ENCODE measurements at places on chromosomes 3 and 15.
A peak's percentile ranks its signal among the peaks of the same experiment; 100 is the strongest.

DNA sequence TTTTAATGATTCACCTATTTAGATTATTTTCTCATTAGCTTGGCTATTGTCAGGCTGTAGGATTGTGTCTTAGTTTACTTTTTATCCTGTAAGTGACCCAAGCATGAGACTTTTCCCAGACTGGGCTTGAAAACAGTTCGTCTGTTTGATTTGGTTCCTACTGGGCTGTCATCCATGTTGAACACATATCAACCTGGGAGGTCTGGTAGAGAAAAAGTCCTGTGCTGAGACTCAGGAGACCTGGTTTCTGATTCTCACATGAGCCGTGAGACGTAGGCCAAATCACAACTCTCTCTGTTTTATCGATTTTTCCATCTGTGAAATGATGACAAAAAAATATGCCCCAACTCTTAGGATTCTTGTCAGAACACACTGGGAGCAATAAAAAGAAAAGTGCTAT lies 98.8 kb upstream of the GALNT15 start:
- DNase-seq, result no peak

- DNase-seq, result no peak
Measured at GRCh38 chr3:45950686-45951600, 7.7 kb downstream of the CXCR6 start.

GRCh38 chr3:10552631-10552943 lies 47.2 kb upstream of the ATP2B2 start:
- DNase-seq, result no peak

- no peak for DNase-seq
Measured at GRCh38 chr3:94735354-94735753, 672.5 kb downstream of the NSUN3 start.

DNA sequence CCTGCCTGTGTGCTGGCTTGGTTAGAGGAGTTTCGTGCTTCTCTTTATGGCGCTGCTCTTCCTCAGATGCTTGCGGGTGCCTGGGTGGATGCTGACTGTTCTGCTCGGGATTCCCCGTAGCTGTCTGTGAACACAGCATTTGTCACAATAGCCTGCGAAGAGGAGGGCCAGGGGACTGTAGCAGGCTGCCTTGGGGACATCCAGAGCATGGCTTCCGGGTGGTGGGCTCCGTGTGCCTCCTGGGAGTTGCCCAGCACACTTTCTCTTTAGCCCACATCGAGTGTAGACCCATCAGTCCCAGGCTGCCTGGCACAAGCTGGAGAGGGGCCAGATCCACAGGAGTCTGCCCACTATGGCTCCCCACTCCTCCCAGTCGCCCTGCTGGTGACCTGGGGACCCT lies 22.4 kb downstream of the LRRK1 start:
- no peak for DNase-seq

DNA sequence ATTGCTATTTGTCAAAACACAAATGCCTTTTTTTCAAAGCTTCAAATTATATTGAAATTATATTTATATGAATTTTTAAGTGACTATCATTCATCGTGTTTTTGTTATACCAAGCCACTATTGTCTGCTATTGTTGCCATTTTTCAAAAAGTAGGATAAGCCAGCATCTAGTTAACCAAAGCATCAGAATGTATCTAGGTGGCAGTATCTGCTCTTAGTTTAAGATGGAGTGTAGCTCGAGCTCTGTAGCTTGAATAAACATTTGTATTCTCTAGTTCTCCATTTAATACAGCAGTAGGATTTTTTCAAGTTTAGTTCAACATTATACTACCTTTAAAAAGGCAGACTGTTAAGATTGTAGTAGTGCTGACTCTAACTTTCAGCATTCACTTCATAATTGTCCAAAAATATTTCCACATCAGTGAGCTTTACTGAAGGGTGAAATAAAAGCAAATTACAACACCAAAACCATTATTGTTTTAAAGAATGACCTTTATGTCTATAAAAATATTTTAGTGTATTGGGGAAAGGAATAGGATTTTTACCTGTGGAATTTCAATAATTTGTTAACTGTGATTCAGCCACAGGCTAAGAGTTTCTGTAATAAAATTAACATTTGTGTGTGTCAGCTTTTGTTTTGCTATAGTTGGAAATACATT lies 19.6 kb upstream of the C15orf61 start:
- DNase-seq, result peak; percentile 21

- no peak for DNase-seq
Measured at GRCh38 chr3:98893740-98894139, 7.8 kb downstream of the DCBLD2 start.

DNA sequence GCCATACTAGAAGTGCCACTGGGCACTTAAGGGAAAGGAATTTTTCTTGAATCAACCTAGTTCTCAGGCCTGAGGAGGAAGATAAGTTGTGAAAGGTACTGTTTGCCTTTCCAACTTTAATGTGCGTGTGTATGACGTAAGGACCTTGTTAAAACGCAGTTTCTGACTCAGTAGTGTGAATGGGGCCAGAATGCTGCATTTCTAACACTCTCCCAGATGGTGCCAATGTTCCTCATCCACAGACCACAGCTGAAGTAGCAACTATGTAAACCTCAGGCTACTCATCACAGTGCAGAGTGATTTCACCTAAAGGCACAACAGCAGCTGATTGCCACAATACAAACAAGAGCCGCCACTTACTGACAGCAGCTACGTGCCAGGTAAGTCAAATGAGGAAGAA lies 103.6 kb downstream of the OTOL1 start:
- DNase-seq, result no peak

- no peak for DNase-seq
Measured at GRCh38 chr3:122406198-122406597, 9.7 kb downstream of the WDR5B start.

- DNase-seq, result no peak
Measured at GRCh38 chr3:38004415-38005075, 14.0 kb downstream of the VILL start.

- DNase-seq, result no peak
Measured at GRCh38 chr3:27319847-27320526, 49.2 kb downstream of the NEK10 start.

DNA sequence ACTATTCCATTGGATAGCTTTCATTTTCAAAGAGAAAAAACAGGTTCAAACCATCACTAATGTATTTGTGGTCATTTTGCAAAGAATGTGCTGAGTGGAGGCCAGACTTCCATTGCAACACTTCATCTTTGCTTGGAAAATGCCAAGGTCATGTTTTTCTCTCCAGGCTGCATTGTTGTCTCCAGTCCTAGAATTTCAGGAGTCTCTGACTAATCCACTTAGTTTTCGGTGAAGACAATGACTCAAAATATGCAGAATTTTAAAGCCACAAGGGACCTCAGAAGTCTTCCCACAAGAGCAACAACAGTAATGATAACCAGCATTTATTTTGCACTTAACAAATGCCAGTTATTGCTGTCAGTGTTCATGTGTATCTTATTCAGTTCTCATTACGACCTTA lies 277.0 kb downstream of the RYR3 start:
- DNase-seq, result no peak

DNA sequence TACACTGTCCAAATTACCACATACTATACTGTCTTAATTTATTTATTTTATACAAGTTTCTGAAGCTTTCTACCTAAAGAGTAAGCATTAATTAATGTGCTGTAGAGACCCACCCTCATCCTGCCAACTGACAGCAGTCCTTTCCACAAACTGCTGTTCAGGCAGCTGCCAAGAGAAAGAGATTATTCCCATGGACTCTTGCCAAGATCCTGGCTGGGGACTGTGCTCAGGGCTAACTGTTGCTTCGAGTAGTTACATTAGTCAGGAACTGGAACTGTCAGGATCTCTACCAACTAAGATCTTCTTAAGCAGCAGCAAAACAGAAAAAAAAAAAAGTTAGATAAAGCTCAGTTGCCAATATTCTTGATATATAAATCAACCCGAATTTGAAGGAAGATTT lies 398.8 kb downstream of the MECOM start:
- no peak for DNase-seq

DNA sequence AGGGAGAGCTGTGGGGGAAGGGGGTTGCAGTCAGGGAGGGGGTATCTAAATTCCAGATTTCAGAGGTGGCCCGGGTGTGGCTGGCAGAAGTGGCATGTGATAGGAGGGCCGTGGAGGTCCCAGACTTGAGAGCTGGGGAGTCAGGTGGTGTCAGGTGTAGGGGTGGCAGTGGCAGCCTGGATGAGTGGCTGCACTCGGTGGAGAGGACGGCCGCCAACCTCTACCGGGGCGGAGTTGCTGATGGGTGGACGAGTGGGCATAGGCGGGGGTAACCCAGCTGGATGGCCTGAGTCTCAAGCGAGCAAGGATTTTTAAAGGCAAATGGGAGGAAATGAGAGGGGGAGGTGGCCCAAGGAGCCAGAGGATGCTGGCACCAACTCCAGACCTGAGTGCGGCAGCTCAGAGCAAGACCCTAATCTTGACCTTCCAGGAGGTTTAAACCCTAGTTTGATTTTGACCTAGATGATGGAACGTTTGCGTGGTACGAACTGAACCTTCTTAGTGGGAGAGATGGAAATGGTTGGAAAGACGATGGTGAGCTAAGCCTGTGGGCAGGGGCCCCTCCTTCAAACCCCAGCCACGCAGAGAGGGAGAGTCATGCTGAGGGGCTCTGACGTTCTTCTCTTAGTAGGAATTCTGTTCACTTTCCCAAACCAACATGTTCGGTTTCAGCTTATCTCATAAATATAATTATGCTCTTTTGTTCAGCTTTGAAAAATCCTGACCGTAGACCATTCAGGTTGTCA lies 8.0 kb downstream of the TRAK1 start:
- DNase-seq, result no peak

DNA sequence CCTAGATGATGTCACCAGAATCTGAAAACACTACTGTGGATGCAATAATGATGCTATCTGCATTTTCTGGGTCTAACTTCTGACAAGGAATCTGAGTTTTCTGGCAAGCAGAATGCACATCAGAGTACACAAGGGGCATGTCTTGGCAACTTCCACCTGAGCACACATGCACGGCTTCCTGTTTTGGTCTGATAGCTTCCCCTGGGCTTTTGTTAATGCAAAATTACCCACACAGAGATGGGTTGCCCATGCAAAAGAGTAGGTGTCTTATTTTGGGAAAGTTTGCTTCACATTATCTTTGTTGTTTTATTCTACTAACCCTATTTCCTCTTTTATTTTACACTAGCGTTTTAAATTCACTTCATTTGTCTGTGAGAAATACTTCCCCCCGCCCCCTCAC lies 74.2 kb upstream of the SATB1 start:
- no peak for DNase-seq

GRCh38 chr3:66702126-66702525 lies 201.3 kb upstream of the LRIG1 start:
- no peak for DNase-seq

DNA sequence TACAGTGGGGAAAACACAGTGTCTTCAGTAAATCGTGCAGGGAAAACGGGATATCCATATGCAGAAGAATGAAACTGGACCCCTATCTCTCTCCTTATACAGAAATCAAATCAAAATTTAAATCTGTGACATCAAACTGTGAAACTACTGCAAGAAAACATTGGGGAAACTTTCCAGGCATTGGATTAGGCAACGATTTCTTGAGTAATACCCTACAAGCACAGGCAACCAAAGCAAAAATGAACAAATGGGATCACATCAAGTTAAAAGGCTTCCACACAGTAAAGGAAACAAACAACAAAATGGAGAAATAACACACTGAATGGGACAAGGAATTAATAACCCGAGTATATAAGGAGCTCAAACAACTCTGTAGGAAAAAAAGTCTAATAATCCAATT lies 165.3 kb downstream of the PLCL2 start:
- no peak for DNase-seq

GRCh38 chr3:61682671-61683548 lies 121.5 kb downstream of the PTPRG start:
- DNase-seq, result peak; percentile 47

DNA sequence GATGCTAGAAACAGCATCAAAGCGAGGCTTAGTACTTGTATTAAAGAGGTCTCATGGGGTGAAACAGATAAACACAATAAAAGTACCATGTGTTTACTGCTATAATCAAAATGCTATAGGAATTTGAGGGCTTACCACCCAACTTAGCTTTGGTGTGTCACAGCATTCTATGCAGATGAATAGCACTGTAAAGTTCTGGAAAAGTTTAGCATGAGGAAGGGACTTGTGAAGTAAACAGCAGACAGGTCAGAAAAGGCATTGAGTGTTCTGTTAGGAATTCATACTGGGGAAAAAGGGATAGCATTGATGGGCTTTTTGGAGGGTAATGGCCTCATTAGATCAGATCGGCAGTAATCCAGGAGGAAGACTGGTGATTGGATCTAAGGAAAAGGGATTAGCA lies 505.3 kb downstream of the NLGN1 start:
- DNase-seq, result no peak

GRCh38 chr3:58952128-58952917 lies 97.5 kb downstream of the CFAP20DC start:
- no peak for DNase-seq

DNA sequence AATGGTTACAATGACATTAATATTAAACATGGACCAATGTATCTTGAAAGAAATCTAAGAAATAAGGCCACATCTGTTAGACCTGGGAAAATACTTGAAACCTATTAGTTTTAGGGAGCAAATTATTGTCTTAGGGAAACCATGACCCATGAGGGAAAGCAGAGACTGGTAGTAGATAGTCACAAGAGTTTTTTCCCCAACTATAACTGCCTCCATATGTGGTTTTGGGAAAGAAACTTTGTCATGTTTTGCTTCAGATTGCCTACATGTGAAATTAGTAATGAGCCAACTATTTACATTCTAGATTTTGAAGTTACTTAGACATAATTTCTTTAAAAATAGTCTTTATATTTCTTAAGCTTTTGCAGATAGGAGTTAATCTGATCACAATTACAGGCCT lies 474.9 kb downstream of the ROBO2 start:
- no peak for DNase-seq

DNA sequence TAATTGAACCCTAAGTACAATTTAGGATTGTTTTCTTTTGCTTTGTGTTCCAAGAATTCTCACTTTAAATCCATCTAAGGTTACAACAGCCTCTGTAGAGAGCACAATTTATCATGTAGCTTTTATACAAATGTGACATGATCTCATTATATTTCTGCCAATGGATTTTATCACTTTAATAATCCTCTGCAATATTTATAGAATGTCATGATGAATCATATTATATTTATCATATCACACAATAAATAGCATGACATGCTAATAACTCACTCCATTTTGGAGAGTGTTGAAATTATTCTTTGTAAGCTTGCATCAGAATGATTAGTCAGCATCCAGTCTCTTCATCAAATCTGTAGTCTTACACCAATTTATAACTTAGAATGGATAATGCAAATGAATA lies 280.6 kb upstream of the ZNF717 start:
- DNase-seq, result no peak

- no peak for DNase-seq
Measured at GRCh38 chr3:194397757-194398312, 1.2 kb downstream of the GP5 start.

Measured in NCI-H1930 (cell line).